ENCODE measurements at places on chromosomes 5 and 9. TPM values are rescaled to one million over a fixed set of nuclear protein-coding genes. Genes with fewer than 3 reads are reported as not detected.
A peak's percentile ranks its signal among the peaks of the same experiment; 100 is the strongest.

- no peaks in the 10 kb centered on the region for H3K4me1 ChIP-seq
- no peaks in the 10 kb centered on the region for H3K36me3 ChIP-seq
- H3K27ac ChIP-seq: no peak overlapping the region
- no peak overlapping the region for H3K4me3 ChIP-seq
Measured at GRCh38 chr5:1702318-1702717, 97.3 kb downstream of the MRPL36 start.

DNA sequence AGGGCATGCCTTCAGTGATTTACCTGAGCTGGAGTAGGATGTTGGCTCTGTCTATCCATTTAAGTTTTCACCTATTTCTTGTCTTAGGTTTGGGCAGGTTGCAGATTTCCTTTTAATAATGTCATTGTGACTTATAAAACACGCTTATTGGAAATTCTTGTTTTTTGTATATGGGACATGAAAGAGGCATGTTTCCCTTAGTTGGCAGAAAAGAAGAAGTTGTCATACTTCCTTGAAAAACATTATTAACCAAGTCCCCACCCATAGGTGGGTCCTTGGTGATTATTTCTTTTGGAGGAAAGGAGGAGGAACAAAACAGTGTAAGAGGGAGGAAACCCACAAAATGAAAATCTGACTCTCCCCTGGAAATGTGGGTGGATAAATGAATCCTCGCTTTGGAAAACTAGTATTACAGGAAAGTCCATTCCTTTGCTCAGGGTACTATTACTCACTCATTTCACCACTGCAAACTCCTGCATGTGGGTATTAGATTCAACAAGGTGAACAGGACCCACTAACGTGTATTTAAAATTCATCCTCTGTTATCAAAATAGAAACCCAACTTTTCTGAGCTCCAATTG, 9.3 kb downstream of the CER1 start:
- no peak overlapping the region for H3K4me3 ChIP-seq
- H3K4me1 ChIP-seq: no peaks in the 10 kb centered on the region
- DNase-seq: no peak
- H3K27me3 ChIP-seq: no peaks in the 10 kb centered on the region

DNA sequence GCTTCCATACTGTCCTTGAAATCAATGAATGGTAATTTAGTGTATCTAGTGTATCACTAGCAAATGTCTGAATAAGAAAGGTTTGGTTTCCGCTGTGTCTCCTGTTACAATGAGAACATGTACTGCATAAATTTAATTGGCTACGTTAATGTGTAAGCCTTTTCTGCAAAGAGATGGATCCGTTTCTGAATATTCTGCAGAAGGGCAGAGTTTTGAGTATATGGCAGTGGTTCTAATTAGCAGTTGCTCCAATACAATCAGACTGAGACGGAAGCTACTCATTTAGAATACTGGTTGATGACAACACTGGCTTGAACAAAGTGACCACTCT, 555 bp upstream of the PCDHGC4 start:
- H3K4me1 ChIP-seq: no peaks in the 10 kb centered on the region
- H3K36me3 ChIP-seq: no peaks in the 10 kb centered on the region
- peak; percentile 1 for DNase-seq
- H3K4me3 ChIP-seq: peak overlapping the region; percentile 24
- H3K27ac ChIP-seq: no peak overlapping the region

- H3K4me1 ChIP-seq: no peaks in the 10 kb centered on the region
- H3K4me3 ChIP-seq: no peak overlapping the region
- DNase-seq: no peak
- H3K36me3 ChIP-seq: no peaks in the 10 kb centered on the region
Measured at GRCh38 chr9:7510199-7510598, 289.4 kb downstream of the DMAC1 start.

GRCh38 chr5:124570285-124571035, 176.0 kb downstream of the ZNF608 start:
- H3K36me3 ChIP-seq: no peaks in the 10 kb centered on the region
- DNase-seq: no peak
- no peak overlapping the region for H3K4me3 ChIP-seq
- no peaks in the 10 kb centered on the region for H3K27me3 ChIP-seq
- H3K27ac ChIP-seq: no peak overlapping the region

- H3K4me1 ChIP-seq: no peaks in the 10 kb centered on the region
- no peak overlapping the region for H3K4me3 ChIP-seq
- H3K36me3 ChIP-seq: no peaks in the 10 kb centered on the region
- H3K27ac ChIP-seq: no peak overlapping the region
- H3K27me3 ChIP-seq: no peaks in the 10 kb centered on the region
Measured at GRCh38 chr9:81427870-81428269, 261.5 kb downstream of the TLE1 start.

DNA sequence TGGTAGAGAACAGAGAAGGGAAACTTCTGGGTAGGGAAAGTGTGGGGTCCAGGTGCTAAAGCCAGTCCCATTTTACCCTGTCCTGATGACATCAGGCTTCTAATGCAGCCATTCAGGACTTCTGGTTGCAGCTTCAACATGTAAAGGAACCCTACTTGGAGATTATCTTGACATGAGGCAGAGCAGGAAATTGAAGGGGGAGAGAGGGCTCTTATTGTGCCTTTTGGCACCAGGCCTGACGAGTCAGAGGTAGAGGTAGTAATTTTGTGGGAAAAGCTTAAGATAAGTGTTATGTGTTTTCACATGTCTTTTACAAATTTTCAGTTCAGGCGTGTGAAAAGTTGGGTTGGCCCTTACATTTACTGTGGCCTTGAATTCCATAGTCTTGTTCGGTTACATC, 102.4 kb upstream of the APC start:
- H3K27me3 ChIP-seq: no peaks in the 10 kb centered on the region
- peaks cover 26% of the 10 kb centered on the region for H3K4me1 ChIP-seq
- H3K36me3 ChIP-seq: no peaks in the 10 kb centered on the region
- H3K27ac ChIP-seq: peak overlapping the region; percentile 28

GRCh38 chr9:87569518-87569917, 71.9 kb downstream of the DAPK1 start:
- H3K4me1 ChIP-seq: peaks cover 17% of the 10 kb centered on the region
- H3K4me3 ChIP-seq: no peak overlapping the region
- no peaks in the 10 kb centered on the region for H3K27me3 ChIP-seq
- no peaks in the 10 kb centered on the region for H3K36me3 ChIP-seq

GRCh38 chr5:144135113-144135762, 35.2 kb downstream of the YIPF5 start:
- no peaks in the 10 kb centered on the region for H3K4me1 ChIP-seq
- H3K36me3 ChIP-seq: no peaks in the 10 kb centered on the region
- H3K27me3 ChIP-seq: no peaks in the 10 kb centered on the region
- H3K27ac ChIP-seq: no peak overlapping the region
- DNase-seq: no peak

DNA sequence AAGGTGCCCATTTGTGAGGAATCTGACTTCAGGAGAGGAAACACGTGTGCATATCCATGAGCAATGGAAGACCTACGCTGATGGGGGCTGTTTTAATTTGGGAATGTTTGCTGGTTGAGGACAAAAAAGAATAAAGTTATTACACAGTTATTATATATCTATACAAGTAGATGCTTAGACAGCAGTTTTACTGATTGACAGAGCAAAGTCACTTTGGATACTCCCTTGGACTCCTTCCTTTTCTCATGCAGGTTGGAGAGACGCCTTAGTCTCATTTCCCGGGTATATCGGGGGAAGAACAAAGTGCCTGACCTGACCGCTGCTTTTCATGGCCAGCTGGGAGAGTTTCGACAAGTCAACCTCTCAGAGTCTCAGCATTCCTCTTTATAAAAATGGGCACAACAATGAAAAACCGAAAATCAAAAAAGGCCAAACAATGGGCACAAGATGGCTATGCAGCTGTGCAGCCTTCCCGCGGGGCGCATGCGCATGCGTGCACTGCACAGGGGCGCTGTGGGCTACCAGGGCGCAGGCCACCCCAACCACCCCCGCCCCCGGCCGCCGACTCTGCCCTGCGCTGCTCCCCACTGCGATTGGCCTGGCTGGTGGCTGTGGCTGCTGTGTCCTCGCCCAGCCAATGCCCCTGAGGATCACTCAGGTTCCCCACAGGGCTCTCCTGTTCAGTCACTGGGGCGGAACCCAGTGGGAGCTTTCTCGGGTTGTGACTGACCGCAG, 18.1 kb downstream of the NFIL3 start:
- H3K27ac ChIP-seq: no peak overlapping the region
- peaks cover 18% of the 10 kb centered on the region for H3K36me3 ChIP-seq
- DNase-seq: no peak

DNA sequence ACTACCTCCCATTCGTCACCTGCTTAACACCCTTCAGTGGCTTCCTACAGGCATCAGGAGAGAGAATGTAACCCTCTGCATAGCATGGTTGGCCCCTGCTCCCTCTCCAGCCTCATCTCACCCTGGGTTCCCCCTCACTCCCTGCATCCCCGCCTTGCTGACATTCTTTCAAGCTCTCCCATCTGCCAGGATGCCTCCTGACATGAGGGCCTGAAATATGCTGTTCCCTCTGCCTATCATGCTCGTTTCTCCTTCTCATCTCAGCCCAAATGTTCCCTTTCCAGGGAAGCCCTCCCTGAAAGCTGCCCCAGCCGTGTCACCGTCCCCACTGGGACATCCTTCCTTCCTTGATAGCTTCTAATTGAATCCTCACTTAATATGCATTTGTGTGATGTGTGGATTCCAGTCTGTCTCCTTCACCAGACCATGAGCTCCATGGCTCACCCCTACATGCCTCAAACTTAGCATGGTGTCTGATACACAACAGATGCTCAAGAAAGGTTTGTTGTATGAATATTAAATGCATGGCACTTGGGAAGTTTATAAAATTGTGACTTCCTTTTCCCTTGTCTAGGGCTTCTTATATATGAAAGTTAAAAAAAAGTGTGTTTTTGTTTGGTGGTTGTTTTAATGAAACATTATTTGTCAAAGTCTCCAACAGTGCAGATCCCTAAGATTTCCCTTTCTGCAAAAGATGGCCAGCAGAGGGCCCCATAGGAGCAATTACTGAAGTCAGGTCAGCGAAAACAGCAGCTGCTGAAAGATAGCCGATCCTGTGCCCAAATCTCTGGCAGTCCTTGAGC, 7.3 kb upstream of the C5orf58 start:
- no peaks in the 10 kb centered on the region for H3K36me3 ChIP-seq
- H3K4me3 ChIP-seq: no peak overlapping the region
- peak; percentile 85 for DNase-seq

DNA sequence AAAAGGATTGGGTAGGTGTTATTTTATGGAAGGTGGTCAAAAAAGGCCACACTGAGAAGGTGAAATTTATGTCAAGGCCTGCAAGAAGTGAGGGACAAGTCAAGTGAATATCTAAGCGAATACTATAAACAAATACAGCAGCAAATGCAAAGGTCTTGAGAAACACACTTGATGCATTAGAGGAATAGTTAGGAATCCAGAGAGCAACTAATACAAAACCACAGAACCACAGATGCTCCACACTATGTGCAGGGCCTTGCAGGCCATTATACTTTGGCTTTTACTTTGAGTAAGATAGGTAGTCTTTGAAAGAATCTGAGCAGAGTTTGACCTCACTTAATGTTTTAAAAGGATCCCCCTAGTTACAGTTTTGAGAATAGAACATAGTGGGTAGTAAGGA, 4.6 kb downstream of the ZNF622 start:
- no peak overlapping the region for H3K27ac ChIP-seq
- H3K4me1 ChIP-seq: peaks cover 76% of the 10 kb centered on the region
- H3K27me3 ChIP-seq: no peaks in the 10 kb centered on the region

DNA sequence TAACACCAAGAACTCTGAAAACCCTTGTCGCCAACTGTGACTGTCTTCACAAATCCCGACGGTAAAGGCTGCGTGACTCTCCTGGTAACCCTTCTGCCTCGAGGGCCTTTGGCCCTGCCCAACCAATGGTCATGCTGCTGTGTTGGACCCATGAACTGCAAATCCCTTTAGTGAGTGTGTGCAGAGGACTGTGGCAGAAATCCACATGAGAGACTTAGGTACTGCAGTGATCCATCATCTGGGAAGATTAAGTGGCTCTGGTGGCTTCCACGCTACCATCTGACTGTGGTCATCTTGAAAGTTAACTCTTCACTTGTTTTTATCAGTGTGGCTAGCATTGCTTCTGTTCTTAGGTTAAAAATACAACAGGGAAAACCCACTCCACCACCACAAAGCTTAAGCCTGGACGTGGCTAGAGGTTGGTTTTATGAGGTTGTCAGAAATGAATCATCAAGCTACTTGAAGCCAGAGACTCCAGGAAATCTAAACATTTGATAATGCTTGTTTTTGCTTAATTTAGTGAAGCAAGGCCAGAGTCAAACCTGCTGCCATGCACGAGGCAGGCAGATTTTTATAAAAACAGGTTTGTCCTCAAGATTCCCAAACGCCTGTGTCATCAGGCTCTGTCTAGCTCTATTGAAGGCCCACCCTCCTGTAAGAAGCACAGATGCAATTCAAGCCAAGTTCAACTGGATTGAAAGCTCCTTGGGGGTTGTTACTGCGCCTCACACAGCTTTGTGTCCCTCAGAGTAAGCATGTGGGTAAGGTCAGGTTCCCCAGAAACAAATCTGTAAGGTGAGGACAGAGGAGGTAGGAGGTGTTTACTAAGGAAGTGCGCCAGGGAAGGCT, 52.7 kb upstream of the ERCC6L2 start:
- no peaks in the 10 kb centered on the region for H3K36me3 ChIP-seq
- DNase-seq: no peak
- H3K4me1 ChIP-seq: no peaks in the 10 kb centered on the region
- H3K27ac ChIP-seq: no peak overlapping the region
- no peak overlapping the region for H3K4me3 ChIP-seq
- no peaks in the 10 kb centered on the region for H3K27me3 ChIP-seq

DNA sequence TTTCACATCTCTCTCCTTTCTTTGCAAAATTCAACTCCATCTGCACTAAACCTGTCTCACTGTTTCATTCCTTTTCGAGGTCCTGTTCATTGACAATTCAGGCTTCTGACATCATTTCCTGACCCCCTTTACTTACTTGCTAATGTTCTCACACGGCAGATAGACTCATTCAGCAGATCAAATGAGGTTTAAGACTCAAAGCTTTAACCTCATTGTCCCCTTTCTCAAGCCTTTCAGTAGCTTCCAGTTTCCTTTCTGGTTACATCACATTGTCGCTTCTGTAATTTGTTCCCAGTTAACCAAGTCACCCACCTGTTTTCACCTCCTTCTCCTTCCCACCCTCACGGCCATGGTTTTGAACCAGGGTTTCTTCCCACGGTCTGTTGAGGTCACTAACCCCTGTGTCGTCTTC, 143.4 kb upstream of the OTULINL start:
- no peak overlapping the region for H3K27ac ChIP-seq
- DNase-seq: no peak
- H3K4me1 ChIP-seq: peaks cover 9% of the 10 kb centered on the region
- H3K36me3 ChIP-seq: no peaks in the 10 kb centered on the region
- no peak overlapping the region for H3K4me3 ChIP-seq
- no peaks in the 10 kb centered on the region for H3K27me3 ChIP-seq

- DNase-seq: no peak
- H3K4me3 ChIP-seq: no peak overlapping the region
- H3K27me3 ChIP-seq: no peaks in the 10 kb centered on the region
Measured at GRCh38 chr9:84310883-84311282, 29.7 kb downstream of the SLC28A3 start.

CDH12 gene
- total RNA-seq: not detected

RNF183 gene
- total RNA-seq: not detected

CTXN3 gene
- total RNA-seq: not detected

SPATA31C1 gene
- not detected for total RNA-seq

SPAG8 gene
- 4.1 TPM for total RNA-seq

TAF11L11 gene
- total RNA-seq: not detected

TOMM5 gene
- 45.5 TPM for total RNA-seq

CARD6 gene
- 8.0 TPM for total RNA-seq
